ENCODE measurements at places on chromosomes 1 and 21. TPM values are rescaled to one million over a fixed set of nuclear protein-coding genes. Genes with fewer than 3 reads are reported as not detected.

MTARC1 gene
- total RNA-seq, result 1.9 TPM

KDM5B gene
- 123 TPM for total RNA-seq

CTSK gene
- total RNA-seq, result 100 TPM

FCGR2B gene
- total RNA-seq, result not detected

MASP2 gene
- total RNA-seq, result 0.11 TPM

TMEM82 gene
- not detected for total RNA-seq

CLCA1 gene
- not detected for total RNA-seq

WDR64 gene
- under 0.01 TPM for total RNA-seq

C1orf216 gene
- 17.0 TPM for total RNA-seq

SPRR1B gene
- total RNA-seq, result not detected

TRIM45 gene
- 1.9 TPM for total RNA-seq

PSMB4 gene
- 290 TPM for total RNA-seq

CRTC2 gene
- 6.0 TPM for total RNA-seq

NOS1AP gene
- total RNA-seq, result 0.97 TPM

CRNN gene
- total RNA-seq, result not detected

TAS1R1 gene
- 0.43 TPM for total RNA-seq

NBPF15 gene
- 42.4 TPM for total RNA-seq

WDR26 gene
- 88.7 TPM for total RNA-seq
